ENCODE measurements at places on chromosomes 7 and 10.

DNA sequence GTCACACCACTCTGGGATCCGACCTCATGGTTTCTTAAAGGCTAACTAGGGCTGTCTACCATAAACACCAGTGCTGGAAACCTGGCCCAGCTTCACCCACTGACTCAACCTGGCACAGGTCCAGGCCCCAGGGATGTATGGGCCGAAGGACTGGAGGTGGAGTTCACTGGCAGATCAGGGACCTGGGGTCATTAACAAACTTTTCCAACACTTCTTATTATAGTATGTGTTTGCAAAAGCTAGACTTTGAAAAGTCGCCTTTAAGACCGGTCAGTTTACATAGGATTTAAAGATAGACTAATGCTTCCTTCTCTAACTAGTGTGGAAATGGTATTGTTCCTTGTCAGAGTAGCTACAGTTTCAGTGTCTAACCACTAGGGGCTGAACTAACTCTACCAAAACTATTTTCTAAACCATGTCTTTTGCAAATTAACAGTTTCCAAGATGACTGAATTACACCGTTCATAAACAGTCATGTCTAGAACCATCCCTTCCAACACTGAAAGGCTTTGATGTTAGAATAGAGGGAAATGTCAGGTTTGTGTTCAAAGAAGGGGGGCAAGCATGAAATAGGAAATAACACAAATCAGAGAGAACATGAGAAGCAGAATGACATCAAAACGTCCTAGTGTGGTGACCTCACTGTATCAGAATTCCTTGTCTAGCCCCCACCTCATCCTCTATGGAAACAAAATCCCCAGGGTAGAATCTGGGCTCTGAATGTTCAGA is 29.7 kb downstream of the STN1 start:
- no peak for DNase-seq

GRCh38 chr10:17954861-17955260 is 3.1 kb downstream of the SLC39A12 start:
- DNase-seq, result no peak

GRCh38 chr10:6815346-6815745 is 235.3 kb upstream of the PRKCQ start:
- no peak for DNase-seq

GRCh38 chr7:136074843-136075242 is 97.7 kb upstream of the MTPN start:
- no peak for DNase-seq

- DNase-seq, result no peak
These were observed 683 bp downstream of the MACROH2A2 start for GRCh38 chr10:70053218-70053840.

DNA sequence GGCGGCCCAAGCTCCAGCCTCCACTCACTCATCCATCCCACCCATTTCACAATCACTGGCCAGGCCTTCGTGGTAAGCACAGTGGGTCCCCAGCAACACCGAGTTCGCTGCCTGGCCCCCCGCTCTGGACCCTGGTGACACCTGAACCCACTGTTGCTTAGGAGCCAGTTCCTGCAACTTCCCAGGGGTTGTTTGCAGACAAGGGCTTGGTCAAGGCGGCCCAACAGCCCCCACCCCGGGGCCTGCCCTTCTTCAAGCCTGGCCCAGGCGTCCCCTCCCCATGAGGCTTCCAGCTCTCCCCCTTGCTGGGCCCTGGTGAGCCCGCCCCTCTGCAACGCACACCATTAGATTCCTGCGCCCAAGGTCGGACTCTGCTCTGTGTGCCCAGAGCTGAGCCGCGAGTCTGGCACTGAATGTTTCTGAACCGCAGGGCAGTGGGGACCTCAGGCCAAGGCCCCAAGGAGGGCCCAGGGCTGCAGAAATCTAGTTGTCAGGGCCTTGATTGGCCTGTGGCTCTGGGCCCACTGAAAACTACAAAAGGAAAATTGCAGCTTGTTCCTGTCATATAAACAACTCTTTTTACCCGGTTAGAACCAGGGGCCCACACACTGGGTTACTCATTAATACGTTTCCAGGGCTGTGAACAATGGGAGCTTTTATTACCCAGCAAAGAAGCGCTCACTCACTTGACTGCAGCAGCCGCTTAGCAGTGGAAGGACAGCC is 2.1 kb upstream of the COX19 start:
- DNase-seq, result no peak

DNA sequence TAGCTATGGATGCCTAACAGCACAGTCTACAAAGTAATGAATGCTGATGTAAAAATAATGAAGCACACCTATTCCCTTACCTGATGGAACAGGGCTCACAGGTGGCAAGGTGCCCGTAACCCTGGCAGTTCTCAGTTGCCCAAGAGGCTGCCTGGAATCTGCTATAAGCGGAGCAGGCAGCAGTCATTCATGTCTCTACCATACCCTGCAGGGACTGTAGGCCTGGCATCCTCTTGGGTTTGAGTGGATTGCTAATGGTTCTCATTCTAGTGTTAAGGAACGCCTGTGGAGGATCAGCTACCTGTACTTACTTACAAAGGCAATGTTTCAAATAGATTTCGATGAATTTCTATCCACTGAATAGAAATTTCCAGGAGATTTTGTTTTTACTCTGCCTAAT is 38.4 kb downstream of the BAIAP2L1 start:
- DNase-seq, result no peak

DNA sequence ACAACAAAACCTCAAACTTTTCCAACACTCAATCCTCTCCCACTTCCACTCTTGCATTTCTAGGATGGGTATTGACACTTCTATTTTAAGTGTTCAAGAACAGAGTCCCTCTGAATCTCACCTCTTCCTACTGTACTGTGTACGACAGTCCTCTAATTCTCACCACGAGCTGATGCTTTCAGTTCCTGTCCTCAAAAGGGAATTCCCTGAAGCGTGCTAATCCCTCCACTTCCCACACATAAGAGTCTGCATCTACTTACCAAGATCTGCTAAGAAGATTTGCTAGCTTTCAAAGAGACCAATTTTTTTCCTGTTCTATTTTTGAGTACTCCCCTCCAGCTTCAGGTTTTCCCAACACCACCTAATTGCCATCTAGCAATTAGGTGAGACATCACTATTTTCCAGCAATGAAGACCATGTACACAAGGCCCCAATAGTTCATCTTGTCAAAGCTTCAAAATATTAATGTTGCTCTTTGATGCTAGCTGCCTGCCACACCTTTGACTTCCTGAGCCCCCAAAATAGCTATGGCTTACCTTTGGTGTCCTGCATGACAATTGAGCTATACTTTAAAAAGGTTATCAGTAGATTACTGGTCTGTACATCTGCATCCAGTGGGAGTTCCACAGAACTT is 54.4 kb downstream of the ARMH3 start:
- DNase-seq, result no peak
